ENCODE measurements at places on chromosomes 1 and 21.

- DNase-seq = no peak
Observed at GRCh38 chr21:43343992-43344886, 82.7 kb downstream of the SIK1 start.

DNA sequence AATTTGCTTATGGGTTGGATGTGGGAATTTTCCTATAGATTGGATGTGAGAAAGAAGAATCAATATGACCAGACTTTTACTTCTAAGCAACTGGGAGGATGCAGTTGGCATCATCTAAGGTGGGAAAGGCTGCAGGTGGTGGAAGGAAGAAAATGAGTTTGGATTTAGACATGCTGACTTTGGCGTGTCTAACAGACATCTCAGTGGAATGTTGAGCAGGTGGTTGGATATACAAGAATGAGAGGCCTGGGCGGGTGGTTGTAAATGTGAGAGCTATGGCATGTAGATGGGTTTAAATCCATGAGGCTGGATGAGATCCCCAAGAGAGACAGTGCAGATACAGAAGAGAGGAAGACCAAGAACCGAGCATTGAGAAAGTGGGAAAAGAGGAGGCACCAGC lies 10.5 kb downstream of the ADORA1 start:
- DNase-seq = no peak

- peak; percentile 81 for DNase-seq
Observed at GRCh38 chr1:227318016-227318852, at the start of gene CDC42BPA. TSS of gene CDC42BPA (minus strand) at chr1:227318492. CDS start at chr1:227317182, 1,310 bp downstream.

DNA sequence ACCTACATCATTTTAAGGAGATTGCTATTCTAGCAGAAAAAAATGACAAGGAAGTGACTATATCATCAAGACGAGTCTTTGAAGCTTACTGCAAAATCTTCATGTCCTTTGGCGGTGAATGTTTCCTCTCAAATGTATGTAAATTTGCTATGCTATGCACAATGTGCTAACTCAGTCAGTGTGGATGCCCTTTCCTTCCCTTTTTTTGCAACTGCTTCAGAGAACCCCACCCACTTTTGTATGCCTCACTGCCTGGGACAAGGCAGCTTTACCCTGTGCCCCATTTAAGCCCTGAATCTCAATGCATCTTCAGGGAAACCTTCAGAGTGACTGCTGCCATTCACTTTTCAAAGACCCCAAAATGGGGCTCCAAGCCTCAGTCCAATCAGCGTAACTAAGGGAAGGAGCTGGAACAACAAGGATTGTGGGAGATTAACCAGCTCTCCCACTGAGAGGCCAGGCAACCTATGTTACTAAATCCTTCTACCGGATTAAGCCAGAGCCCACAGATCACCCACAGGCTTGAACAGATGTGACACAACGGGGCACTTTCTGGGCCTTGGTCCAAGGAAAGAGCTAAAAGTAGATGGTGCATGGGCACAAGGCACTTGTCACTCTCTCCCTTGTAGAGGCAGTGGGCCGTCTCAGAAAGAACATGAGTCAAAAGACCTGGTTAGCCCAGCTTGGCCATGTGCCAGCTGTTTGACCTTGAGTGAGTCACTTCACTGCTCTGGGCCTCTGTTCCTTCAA lies 154.4 kb downstream of the PLPP3 start:
- DNase-seq = no peak

GRCh38 chr21:32073593-32073992 lies 200.8 kb downstream of the HUNK start:
- no peak for DNase-seq

DNA sequence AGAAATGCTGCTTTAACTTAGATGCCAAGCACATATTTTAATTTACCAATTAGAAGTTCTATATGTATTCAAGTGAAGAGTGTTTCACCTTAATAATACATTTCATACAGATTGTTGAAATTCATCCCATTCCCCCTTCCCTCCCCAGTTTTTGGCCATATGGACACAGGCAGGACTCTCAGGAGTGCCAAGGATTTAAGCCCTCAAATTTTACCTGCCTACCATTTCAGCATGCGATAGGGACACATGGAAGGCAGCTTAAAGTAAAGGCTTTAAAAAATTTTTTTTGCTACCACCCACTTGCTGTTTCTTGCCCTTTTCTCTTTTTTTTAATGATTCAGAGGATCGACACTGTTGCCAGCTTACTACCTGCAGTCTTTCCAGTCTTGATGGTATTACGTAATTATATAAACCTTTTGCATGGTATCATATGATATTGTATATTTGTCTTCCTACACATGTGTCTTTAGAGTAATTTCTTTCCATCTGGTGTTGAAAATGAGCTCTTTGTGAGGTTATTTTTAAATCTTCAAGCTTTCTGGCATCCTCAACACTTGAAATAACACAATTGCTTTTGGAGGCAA lies 7.0 kb downstream of the EPB41 start:
- no peak for DNase-seq

DNA sequence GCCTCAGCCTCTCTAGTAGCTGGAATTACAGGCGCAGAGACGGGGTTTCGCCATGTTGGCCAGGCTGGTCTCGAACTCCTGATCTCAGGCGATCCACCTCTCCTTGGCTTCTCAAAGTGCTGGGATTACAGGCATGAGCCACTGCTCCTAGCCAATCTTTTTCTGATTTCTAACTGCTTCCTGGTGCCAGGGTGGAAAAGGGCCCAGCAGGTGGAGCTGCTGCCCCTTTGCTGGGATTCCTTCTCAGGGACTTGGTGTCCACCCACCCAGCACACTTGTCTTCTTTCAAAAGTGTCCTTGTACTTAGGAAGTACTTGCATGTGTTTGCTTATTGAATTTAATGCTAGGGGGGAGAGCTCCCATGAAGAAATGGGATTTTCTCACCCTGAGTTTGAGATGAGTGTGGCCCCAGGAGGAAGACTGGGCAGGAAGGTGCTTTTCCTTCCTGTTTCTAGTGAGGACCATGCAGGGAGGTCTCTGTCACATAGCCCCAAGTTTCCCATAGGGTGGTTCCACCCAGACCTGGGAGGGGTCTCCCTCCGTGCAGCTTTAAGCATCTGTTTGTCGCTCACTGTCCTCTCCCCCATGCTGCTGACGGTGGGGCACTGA lies 14.2 kb downstream of the UTP11 start:
- DNase-seq = peak; percentile 25

DNA sequence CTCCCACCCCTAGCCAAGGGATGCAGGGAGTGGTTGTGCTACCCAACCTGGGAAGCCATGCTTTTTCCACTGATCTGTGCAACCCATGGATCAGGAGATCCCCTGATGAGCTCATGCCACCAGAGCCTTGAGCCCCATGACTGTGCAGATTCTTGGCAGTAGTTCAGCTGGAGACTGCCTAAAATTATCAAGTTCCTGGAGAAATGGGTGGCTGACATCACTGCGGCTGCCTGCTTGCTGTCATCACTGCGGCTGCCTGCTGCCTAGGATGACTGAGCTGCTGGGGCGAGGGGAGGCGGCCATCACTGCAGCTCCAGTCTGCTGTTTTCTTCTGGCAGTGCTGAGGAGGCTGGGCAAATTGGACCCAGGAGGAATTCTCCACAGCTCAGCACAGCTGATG lies 159.2 kb downstream of the AGBL4 start:
- no peak for DNase-seq

DNA sequence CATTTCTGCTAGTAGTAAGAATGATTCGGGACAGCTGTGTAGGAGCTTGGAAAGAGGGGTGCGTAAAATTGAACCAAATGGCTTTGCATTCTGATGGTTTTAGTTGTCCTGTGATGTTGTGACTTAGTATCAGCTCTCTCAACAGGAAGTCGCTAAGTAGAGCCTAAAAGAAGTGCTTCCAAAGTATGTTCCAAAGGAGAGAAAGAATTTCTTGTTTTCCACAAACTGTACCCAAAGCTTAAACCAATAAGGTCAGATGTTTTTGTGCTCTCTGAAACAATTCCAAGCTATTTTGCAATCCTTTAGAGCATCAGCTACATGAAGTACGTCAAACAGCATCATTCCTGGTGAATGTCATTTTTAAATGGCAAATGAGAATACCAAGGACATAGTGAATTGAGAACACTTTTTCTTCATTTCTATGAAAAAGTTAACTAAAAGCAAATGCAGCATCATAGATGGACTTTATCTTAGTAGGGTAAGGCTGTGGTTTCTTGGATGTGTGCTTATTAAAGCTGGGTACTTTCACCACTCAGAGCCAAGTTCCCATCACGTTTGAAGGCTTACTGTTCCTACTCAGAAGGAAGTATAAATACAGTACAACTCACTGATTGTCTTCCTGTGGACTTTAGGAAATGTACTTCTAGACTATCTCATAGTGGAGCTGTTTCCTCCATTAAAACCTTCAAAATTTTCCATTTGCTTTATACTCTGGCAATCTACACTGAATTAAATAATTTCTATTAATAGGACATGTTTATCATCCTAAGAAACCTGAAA lies 148.6 kb downstream of the C1orf21 start:
- no peak for DNase-seq

- no peak for DNase-seq
Observed at GRCh38 chr1:230327892-230328284, 98.2 kb downstream of the PGBD5 start.

DNA sequence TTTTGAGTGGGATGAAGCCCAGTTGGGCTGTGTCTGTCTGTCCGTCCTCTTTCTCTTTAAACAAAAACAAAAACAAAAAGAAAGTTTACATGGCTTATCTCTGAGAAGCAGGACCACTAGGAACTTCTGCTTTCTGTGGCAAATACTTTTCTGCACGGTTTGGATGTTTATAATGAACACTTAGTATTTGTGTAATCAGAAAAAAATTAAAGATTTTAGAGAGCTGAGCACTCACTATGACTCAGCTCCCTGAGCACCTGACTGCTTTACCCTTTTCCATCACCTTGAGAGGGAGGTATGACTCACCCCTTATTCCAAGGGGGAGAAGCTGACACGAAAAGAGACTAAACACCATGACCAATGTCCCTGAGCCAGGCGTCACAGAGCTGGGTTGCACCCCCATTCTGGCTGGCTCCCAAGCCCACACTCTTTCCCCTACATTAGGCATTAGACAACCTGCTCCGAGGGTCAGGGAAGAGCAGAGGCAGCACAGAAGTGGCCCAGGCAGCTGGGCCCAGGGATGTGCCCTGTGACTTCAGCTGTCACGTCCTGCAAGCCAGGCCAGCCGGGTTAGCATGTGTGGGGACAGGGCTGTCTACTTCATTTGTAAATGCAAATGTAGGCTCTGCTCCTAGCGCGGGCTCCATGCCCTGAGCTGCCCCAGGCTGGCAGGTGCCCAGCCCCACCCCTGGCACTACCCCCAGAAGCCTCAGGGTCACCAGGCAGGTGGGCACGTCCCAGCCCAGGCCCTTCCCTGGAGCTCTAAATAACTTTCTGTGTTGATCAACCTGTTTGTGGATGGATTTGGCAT lies 30.4 kb downstream of the RAP1GAP start:
- DNase-seq = no peak

- DNase-seq = no peak
Observed at GRCh38 chr1:230797376-230797920, 50.3 kb downstream of the CAPN9 start.

DNA sequence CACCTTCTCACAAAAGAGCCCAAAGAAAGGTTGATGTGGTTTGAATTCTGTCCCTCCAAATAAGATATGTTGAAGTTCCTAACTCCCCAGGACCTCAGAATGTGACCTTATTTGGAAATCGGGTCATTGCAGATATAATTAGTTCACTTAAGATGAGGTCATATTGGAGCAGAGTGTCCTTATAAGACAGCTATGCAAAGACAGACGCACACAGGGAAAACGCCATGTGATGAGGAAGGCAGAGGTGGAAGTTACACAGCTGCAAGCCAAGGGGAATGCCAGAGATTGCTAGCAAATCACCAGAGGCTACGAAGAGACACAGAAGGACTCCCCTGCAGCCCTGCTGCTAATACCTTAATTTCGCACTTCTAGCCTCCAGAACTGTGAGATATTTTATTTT lies 5.2 kb upstream of the ABCB10 start:
- no peak for DNase-seq

DNA sequence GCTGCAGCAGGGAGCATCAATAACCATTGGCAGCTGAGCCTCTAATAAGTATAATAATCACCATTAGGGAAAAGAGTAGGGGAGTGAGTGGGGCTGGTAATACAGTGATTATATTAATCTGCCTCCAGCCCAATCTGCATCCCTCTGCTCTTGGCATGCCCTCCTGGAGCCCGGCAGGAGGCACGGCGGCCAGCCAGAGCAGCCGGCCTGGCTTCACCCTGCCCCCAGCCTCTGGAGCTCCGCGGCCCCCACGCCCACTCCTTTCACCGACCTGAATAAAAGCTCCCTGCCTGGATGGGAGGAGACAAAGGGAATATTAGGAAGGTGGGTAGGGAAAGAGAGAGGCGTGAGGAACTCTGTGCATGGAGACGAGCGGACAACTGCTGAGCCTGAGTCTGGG lies 28.3 kb downstream of the OPTC start:
- no peak for DNase-seq

GRCh38 chr1:42940851-42941639 lies 17.6 kb downstream of the SLC2A1 start:
- no peak for DNase-seq

GRCh38 chr1:156203331-156203730 lies 9.4 kb downstream of the SLC25A44 start:
- DNase-seq = no peak

- DNase-seq = no peak
Observed at GRCh38 chr1:237891979-237892378, 1.3 kb upstream of the ZP4 start.

- DNase-seq = no peak
Observed at GRCh38 chr1:199489594-199489993, 537.9 kb upstream of the NR5A2 start.

DNA sequence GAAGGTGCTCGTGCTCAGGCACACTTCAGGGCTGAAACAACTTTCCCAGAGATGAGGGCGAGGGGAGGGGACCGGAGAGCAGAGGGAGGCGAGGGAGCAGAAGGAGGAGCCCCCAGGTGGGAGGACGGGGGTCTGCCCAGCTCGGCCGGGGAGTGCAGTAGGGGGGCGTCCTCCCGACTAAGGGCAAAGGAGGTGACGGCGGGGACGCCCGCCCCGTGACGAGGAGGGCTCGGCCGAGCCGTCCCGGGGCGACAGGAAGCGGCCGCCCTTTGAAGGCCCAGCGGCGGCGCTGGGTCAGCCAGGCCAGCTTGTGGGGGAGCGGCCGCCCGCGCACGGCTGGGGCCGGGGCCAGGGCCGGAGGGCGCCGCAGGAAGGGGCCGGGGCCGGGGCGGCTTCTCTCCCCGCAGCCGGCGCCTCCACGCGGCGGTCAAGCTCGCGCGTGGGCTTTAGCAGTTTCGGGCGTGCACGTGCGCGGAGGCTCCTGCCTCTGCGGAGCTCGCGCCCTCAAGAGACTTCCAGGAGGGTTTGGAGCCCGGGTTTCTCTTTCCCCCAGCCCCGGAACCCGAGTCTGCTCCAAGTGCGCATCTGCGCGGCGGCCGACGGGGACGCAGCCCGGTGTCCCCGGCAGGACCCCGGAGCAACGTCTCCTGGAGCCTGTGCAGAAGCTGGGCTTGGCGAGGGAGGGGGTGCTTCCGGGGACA lies 100.8 kb upstream of the SLC45A1 start:
- DNase-seq = no peak

- DNase-seq = no peak
Observed at GRCh38 chr1:29824511-29825273, 588.4 kb downstream of the PTPRU start.
